ENCODE measurements at places on chromosomes 12 and 14. TPM values are rescaled to one million over a fixed set of nuclear protein-coding genes. Genes with fewer than 3 reads are reported as not detected.

DNA sequence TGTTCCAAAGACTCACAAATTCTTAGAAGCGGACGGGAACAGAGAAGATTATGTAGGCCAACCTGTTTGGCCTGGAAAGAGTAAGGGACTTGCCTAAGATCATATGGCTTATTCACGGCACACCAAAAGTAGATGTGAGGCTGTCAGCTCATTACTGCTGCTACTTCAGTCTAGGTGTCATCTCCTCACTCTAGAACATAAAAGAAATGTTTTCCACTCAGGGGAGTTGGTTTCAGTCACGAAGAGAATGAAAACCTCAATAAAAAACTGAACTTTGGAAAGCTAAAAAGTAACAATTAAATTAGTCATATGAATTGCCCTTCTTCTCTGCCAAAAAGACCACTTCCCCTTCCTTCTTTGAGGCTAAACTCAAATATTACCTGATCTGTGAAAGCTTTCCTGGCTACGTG is 658 bp upstream of the CEP128 start:
- no peak for DNase-seq

TCTN1 gene
- 21.5 TPM for total RNA-seq

DNA sequence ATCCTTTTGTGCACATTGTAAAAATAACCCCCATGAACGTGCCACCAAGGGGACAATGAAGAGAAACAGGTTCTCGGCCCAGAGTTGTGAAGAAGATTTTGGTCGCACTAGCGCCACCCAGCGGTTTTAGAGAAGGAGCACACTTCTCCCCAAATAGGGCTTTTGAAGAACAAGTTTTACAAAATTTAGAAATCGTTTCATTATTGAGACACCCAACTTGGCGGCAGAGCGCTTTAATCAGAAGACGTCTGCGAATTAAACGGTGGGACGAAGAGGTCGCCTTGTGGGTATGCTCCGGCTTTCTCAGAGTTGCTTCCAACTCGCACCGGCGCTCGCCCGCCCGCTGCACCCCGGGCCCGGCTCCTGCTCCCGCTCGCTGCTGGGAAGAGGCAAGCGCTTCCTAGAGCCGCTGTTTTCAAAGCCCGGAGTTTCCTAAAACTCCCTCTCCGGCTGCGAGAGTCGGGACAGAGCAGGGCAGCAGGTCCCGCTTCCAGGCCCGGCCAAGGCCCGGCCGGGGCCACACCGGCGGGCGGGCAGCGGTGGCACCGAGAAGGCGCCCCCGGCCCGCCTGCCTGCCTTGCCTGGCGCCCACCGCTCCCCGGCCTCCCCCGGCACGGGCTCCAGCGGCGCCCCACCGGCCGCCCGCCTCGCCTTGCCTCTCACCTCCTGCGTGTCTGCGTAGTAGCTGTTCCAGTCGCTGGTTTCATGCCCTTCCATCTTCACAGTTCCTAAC is 645 bp downstream of the FOXA1 start:
- peak; percentile 94 for DNase-seq

GRCh38 chr14:101553393-101553792 is 7.9 kb upstream of the DIO3 start:
- no peak for DNase-seq

DNA sequence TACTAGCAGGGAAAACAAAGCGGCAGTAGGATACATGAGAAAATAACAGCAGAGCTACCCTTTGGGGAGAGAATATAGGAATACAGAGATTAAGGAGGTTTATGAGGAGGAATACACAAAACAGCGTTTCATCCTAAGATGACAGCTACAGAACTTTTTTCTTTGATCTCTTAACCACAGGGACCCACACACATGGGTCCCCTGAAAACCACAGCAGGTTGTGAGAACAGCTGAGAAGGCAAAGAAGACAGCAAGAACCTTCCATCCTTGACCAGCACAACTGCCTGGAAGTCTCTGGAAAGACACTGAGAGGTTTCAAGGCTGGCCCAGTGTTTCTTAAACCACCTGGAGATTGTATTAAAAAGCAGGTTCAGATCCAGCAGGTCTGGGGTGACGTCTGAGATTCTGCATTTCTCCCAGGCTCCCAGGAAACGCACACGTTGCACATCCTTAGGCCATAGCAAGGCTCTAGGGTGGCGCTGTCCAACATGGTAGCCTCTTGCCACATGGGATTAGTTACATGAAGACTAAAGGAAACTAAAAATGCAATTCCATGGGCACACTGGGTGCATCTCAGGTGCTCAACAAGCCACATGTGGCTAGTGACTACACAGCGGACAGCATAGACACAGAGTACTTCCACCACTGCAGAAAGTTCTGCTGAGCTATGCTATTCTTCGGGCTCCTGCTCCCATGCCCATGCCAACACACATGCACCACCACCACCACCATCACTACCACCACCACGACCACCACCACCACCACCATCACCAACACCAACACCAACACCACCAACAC is 92.3 kb downstream of the FOXN3 start:
- no peak for DNase-seq

GRCh38 chr14:69979882-69980281 is 100.7 kb downstream of the SMOC1 start:
- no peak for DNase-seq

GRCh38 chr14:21047378-21047781 is 5.2 kb downstream of the RNASE7 start:
- DNase-seq, result no peak

MYF5 gene
- total RNA-seq, result 48.5 TPM

NTF3 gene
- total RNA-seq, result 1.6 TPM

DNA sequence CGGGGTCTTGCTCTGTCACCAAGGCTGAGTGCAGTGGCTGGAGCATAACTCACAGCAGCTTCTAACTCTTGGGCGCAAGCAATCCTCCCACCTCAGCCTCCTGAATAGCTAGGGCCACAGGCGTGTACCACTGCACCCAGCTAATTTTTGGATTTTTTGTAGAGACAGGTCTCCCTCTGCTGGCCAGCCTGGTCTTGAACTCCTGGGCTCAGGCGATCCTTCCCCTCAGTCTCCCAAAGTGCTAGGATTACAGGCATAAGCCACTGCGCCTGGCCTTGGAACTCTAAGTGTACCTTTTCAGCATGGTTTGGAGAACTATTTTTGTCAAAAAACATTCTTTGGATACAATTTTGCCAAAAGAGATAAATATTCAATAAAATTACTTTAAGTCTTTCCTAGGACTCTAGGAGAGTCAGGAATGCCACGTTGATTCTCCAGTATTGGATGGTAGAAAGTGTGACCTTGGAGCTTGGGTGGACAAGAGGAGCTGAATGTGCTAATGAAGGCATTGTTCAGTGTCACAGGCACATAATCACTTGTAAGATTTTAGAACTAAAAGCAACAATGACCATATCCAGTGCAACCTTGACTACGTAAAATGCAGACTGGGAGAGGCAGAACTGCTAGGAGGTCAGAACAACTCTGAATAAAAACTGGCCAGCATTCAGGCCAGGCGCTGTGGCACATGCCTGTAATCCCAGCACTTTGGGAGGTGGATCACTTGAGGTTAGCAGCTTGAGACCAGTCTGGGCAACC is 2.8 kb downstream of the SRSF9 start:
- DNase-seq, result peak; percentile 53

DNA sequence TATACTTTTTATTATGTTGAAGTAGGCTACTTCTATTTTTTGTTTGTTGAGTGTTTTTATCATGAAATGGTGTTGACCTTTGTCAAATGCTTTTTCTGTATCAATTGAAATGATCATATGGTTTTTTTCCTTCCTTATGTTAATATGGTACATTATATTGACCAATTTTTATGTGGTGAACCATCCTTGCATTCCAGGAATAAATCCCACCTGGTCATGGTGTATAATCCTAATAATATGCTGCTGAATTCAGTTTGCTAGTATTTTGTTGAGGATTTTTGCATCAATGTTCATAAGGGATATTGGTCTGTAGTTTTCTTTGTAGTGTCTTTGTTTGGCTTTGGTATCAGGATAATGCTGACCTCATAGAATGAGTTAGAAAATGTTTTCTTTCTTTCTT is 10.4 kb downstream of the OR5AU1 start:
- no peak for DNase-seq

DNA sequence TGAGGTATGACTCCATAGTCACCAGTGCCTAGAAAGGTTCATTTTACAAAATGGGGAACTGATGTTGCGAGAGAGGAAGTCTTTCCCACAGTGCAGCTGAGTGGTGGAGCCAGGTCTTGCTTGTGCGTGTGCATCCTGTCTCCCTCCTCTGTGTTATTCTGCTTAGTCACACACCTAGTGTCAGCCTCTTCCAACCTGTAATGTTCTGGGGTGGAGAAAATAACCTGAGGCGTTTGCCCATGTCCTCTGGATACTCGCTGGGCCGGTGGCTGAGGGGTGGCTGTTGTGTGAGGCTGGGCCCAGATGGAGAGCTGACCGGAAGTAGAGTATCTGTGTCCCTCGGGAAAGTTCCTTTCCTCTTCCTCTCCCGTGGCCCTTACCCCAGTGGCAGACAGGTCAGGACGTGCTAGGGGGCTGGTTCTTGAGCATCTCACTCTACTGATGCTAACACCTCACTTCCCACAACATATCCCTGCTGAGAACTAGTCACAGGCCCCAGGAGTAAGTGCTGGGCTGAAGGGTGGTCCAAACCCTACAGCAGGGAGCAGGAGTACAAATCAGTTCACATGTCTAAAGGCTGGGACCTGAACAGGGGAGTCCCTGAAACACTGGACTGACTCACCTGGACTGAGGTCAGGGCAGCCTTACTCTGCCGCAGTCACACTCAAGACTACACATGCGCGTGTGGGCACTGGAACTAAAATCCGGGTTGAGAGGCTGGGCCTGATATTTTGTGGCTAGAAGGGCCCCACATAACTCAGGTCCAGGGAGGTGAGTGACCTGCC is 7.0 kb downstream of the MLF2 start:
- DNase-seq, result no peak

- DNase-seq, result peak; percentile 2
These were observed 987.8 kb upstream of the USP15 start for GRCh38 chr12:61272441-61272840.

WNT1 gene
- total RNA-seq, result not detected

FAR2 gene
- 15.2 TPM for total RNA-seq

GRCh38 chr14:65195042-65195719 is 92.9 kb upstream of the MAX start:
- DNase-seq, result no peak

ADAM20 gene
- 5.0 TPM for total RNA-seq

SYT1 gene
- total RNA-seq, result 1.6 TPM

- no peak for DNase-seq
These were observed 23.8 kb downstream of the ACTN1 start for GRCh38 chr14:68955164-68955850.

GRCh38 chr12:90299121-90299520 is 590.5 kb upstream of the ATP2B1 start:
- DNase-seq, result no peak

- DNase-seq, result no peak
These were observed 78.2 kb upstream of the GTF2A1 start for GRCh38 chr14:81298911-81299310.

ALG10 gene
- total RNA-seq, result 13.8 TPM

DNA sequence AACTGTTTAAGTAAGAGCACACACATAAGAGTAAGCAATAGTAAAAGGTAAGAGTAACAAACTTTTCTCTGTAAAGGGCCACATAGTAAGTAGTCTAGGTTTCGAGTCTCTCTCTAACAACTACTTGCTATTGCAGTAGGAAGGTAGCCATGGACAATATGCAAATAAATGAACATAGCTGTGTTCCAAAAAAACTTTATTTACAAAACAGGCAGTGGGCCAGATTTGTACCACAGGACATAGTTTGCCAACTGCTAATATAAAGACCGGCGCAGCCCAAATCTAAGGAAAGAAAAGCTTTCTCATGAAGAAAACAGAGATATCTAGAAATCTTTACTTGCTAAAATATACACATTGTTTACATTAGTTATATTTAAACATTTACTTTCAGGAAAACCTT is 239.0 kb upstream of the EGLN3 start:
- no peak for DNase-seq

DNA sequence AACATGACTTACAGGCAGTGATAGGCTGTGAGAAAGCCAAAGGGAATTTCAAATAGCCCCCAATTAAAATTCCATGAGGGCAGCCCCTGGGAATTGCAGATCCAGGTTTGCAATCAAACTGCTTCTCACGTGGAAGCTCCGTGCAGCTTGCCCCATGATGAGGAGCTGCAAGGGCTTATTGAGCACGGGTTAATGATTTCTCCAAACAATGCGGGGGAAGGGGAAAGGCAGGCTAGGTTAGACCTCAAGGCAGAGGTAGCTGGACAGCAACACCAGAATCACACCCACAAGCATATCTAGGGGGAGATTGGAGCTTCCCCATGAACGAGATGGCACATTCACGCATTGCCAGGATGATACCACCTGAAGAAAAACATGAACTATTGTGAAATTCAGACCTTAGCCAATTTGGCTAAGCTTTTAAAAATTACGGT is 5.0 kb upstream of the DUSP6 start:
- DNase-seq, result no peak

CLEC2A gene
- not detected for total RNA-seq

DNA sequence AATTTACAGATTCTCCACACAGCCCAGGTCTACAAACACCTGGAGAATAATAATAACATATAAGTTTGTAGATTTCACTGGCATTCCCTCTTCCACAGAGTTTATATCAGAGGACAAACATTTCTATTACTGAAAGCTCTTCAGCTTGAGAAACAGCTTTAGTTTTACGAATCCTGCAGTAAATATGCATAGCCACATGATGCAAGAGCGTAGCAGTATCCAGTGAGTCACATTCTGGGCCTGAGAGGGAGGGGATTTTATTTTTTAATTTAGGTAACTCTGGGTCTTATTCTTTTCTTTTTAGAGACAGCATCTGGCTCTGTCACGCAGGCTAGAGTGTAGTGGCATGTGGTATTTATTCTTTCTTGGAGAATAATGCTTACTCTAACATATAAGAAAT is 1002.8 kb downstream of the TRHDE start:
- no peak for DNase-seq

RGS6 gene
- 5.6 TPM for total RNA-seq

ADAMTS20 gene
- 0.21 TPM for total RNA-seq

DNA sequence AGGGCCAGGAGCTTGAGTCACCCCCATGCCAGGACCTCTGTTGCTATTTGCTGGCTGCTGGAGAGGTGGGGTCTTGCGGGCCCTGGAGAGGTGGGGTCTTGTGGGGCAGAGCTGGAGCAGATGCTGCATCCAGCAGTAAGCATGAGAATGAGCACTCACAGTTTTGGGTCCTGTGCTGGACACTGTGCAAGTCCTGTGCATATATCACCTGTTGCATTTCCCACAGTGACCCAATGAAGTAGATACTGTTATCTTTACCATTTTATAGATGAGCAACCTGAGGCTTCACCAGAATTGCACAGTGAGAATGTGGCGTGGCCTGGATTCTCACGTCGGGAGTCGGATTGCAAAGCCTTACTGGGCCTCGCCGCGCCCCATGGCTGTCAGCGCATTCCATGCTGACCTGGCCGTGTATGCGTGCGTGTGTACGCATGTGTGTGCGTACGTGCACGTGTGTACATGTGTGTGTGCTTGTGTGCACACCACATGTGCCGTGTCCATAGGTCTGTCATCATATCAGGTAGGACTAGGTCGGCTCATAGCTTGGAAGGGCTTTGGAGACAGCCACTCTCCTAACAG is 12.0 kb downstream of the COA8 start:
- no peak for DNase-seq
